ENCODE measurements at places on chromosomes 12 and 14.

- DNase-seq = no peak
Observed at GRCh38 chr12:120457133-120457532, 10.9 kb downstream of the GATC start.

DNA sequence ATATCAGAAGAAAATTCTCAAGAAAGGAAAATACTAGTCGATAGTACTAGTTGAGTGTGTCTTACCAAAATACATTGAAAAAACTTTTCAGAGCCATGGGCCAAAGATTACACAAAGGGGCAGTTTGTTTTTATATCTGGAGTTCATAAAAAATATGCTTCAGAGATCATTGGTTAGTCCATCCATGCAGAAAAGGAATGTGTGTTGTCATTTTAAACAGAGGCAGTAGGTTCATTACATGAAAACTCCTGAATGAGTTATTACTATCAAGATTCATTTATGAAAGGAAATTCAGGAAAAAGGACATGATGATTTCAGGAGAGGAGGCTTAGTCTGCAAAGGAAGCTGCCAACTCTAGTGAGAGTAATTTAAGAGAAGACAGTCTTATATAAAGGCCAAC, 354.8 kb downstream of the AEBP2 start:
- DNase-seq = no peak

DNA sequence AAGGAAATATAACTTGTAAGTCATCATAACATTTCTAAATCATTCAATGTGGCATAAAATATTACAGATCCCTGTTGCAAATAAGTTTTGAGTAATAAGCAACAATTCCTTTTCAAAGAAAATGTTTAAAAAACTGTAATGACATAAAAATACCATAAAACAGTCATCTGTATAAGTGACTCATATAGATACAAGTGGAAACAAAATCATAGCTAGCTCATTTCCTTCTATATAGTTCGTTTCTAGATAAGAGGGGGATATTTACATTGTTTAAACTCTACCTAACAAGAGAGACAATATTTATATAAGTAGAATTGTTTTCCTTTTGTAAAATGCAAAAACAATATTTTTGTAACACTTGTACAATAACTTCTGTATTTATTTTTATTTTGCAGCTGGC, 148.9 kb downstream of the GRIP1 start:
- DNase-seq = no peak

DNA sequence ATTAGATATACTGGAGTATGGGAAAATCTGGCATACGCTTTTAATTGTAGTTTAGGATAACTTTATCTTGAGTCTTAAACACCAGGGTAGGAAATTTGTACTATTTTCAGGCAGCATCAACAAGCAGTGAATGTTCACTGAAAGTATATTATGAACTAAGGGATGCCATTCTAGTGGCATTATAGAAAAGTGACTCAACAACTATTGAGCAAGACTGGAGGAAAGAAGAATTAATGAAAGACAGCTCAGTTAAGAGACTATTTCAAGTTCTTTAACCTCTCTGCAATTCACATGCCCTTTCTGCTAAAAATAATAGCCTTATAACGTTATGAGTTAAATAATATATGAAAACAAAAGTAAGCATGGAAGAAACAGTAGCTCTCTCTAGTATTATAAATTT, 343.1 kb downstream of the FSCB start:
- no peak for DNase-seq

- DNase-seq = no peak
Observed at GRCh38 chr12:6699989-6700645, 498 bp downstream of the PIANP start.

GRCh38 chr12:74021937-74022336, 515.7 kb upstream of the ATXN7L3B start:
- peak; percentile 3 for DNase-seq

GRCh38 chr12:119843100-119843499, 34.0 kb downstream of the CIT start:
- peak; percentile 43 for DNase-seq

DNA sequence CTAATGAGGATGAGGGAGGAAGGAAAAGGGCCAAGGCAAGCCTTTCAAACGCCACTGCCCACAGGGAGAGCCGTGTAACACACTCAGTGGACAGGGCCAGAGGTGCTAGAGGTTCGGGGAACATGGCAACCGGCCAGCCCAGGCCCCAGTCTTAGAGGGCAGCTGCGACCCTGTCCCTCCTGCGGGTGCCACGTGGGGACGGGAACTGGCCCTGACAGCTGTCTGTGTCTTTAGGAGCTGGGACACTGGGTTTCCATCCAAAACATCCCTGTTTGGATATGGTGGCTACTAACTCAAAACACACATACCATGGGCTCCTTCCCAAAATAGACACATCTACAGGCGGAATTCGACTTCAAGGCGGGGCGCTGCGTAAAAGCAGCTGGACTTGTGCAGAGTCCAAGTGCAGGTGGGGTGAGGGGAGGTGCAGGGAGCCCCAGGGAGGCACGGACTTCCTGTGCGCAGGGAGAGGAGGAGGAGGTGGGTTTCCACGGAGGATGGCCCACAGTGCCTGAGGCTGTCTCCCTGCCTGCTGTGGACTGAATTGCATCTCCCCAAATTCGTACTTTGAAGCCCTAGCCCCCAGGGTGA, 184.7 kb downstream of the PIWIL1 start:
- no peak for DNase-seq

DNA sequence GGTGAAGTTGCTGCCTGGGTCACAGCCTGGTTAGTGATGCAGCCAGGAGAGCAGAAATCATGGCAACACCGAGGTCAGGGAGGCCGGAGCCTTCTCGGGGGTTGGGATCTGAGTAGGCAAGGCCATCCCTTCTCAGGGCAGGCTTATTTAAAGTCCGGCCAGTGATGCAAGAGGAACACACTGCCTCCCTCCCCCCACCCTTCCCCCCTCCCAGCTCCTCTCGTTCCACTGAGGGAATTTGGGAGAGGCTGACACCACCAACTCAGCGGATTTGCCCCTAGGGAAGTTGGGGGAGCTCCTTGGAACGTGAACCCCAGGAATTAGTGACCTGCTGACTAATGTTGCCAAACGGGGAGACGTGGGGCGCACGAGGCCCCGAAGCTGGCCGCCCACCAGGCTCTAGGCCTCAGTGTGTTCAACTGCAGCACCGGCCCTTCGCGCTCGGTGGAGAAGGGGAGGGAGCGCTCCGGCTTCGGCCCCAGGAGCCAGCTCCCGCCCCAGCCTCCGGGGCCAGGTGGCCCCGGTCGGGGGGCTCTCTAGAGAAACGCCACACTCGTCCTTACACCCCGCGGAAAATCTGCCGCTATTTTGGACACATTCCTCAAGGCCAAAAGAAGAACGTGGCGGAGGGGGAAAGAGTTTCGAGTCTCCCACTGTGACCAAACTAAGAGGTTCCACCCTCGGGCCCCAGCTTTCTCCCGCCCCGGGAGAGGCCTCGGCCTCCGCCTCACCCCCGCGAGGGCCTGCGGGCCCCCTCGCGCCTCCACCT, 1.6 kb downstream of the CTDSP2 start:
- peak; percentile 78 for DNase-seq

- DNase-seq = no peak
Observed at GRCh38 chr12:87866578-87867292, 162.5 kb downstream of the C12orf50 start.

- no peak for DNase-seq
Observed at GRCh38 chr14:68557648-68558047, 235.2 kb downstream of the ZFP36L1 start.

GRCh38 chr12:53960187-53961024, 5.7 kb downstream of the HOXC12 start:
- no peak for DNase-seq

DNA sequence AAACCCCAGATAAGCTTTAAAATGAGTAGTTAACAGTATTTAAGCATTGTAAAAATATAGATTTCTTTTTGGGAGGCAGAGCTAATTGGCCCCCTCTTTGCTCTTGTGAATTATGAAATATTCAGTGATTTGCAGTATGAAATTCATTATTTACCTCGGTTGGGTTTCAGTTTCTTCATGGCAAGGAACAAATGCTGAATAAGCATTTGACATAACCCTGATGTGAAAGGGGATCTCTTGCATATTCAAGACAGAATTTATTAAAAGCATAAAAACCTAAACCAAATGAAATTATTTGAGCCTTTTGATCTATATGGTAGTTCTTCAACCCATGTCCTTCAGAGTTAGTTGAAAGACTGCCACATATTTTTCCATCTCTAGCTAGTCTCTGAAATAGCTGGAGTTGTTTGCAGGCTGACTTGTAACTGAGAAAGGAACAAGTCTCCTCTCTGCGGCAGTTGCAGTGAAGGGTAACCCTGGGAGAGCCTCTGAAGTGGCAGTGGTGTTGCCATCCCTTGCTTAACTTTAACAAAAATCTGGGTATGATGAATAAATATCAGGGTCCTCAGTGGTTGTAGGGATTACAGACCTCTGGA, 690 bp downstream of the AKAP6 start:
- DNase-seq = no peak

GRCh38 chr12:52322069-52322468, 871 bp upstream of the KRT83 start:
- DNase-seq = no peak

DNA sequence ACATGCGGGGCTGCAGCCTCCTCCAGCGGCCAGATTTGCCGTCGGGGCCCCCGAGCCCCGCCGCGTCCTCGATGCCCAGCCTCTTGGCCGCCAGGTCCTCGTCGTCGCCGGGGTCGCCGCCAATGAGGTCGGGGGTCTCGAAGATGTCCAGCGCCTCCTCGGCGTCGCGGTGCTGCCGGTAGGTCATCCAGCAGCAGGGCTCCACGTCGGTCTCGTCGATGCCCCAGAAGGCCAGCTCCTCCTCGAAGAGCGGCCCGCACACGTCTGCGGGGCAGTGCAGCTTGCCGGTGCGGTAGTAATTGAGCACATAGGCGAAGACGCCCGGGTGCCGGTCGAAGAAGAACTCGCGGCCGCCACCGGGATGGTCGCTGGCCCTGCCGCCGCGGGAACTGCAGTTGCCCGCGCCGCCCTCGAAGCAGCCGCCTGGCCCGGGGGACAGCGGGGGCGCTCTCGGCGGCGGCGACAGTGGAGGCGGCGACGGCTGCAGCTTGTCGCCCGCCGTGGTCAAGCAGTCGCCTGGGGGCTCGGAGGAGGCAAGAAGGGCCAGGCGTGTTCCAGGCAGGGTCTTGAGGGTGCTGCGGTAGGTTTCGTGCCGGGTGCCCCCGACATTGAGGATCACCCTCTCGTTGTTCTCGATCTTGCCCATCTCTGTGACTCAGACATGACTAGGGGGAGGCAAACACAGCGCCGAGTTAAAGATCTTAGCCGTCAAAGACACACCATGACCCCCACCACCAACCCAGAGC, 2.1 kb downstream of the KCNC2 start:
- DNase-seq = no peak

- no peak for DNase-seq
Observed at GRCh38 chr12:120972870-120973543, 5.3 kb upstream of the HNF1A start.

GRCh38 chr14:25993830-25994229, 604.0 kb downstream of the NOVA1 start:
- no peak for DNase-seq

DNA sequence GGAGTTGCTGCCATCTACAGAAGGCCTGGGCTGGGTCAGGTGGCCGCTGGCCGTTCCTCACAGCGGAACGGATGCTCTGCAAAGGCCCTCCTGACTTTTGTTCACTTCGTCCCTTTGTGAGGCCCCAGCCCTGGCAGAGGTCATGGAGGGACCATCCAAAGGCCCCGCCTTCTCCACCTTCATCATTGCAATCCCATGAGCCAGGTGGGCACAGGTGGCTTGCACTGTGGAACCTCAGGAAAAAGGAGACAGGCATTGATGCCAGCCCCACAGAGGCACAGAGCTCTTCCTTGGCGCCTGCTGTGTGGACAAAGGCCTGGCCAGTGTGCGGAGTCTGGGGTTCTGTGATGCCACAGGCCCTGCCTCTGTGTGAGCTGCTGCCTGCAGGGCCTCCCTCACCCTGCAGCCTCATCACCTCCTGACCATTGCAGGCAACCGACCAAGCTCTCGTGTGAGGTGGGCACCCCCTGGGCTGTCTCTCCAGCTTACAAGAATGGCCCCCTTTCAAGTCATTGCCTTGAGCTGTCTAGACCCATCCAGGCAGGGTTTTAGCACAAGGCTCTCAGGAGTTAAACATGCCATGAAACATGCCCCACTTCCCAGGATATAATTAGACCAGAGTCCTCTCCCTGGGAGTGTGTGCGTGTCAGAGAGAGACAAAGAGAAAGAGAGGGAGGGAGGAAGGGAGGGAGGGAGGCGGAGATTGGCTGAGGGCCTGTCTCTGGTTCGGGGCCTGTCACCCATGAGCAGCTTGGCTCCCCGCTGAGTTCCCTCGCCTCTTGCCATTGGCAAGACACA, 19.3 kb downstream of the NFKBIA start:
- DNase-seq = peak; percentile 90

DNA sequence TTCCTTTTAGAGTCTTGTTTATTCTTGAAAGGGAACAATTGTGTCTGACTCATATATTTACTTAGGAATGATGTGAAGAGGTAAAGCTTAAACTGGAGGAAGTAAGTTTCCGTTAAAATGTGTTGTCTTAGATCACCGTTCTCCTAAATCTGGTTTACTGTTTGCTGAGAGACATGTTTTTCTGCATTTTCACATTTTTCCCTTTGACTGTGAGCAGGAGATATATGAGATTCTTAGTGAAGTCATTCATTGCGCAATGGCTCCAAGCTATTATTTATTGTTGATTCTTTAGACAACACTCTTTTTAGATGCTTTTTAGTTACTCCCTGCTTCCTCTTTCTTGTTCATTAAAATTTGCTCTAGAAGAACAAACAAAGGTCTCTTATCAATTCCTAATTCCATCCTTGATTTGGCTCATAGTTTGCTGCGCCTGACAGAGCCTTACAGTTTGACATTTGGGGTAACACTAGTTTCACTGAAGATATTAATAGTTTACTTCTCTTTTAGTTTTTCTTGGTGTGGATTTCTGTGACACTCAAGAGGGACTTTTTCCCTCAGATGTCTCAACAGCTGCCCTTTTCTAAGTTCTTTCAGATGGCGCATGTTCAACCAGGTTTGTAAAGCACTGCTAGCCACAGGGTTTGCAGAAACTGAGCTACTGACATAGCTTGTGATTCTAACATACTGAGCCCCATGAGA, 11.4 kb downstream of the CLECL1 start:
- DNase-seq = no peak

DNA sequence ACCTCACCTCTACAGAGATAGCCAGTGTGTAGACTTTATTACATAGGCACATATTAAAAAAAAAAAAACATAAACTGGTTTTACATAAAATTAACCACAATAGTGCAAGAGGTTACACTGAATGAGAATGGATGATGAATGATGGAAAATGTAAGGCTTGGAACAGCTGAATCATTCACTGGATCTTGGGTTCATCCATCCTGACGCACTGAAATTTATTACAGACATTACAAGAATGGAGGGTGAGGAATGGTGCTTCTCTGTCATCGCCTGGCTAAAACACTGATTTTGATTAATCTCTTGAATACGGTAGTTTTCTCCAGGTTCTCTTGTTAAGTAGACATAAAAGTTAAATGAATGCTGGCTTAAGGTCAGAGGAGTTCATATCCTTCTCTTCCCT, 40.0 kb upstream of the GTF2A1 start:
- DNase-seq = no peak
